ENCODE measurements at places on chromosomes 1 and 21. TPM values are rescaled to one million over a fixed set of nuclear protein-coding genes. Genes with fewer than 3 reads are reported as not detected.

ZSCAN20 gene
- 3.0 TPM for total RNA-seq

FALEC gene
- not detected for total RNA-seq

KRTAP20-3 gene
- total RNA-seq: not detected

CCDC24 gene
- 9.6 TPM for total RNA-seq

LDLRAD1 gene
- not detected for total RNA-seq

PHTF1 gene
- total RNA-seq: 34.5 TPM

RGS18 gene
- total RNA-seq: not detected

ALPL gene
- not detected for total RNA-seq

TCHH gene
- total RNA-seq: under 0.01 TPM

CYP4Z1 gene
- not detected for total RNA-seq

GRCh38 chr1:160767395-160768294 lies 28.3 kb upstream of the LY9 start:
- DNase-seq: peak; percentile 66

DNA sequence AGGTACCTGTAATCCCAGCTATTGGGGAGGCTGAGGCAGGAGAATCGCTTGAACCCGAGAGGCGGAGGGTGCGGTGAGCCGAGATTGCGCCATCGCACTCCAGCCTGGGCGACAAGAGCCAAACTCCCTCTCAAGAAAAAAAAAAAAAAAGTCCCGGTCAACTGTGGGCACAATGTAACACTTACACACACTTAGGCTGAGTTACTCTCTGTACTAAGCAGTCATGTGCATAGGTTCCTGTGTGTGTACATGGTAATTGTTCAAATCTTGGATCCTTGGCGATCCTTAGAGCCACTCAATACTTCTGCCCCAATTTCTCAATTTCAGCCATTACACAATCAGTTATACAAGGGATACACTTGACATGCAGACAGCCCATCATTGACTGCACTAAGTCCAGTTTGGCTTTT lies 11.6 kb downstream of the SDCCAG8 start:
- DNase-seq: no peak

- no peak for DNase-seq
These were observed 118.4 kb downstream of the DISP1 start for GRCh38 chr1:222933273-222933672.

- peak; percentile 59 for DNase-seq
These were observed 186.1 kb downstream of the NTNG1 start for GRCh38 chr1:107326824-107327445.

GRCh38 chr1:205978676-205979075 lies 24.5 kb downstream of the RAB7B start:
- DNase-seq: no peak

- no peak for DNase-seq
These were observed 121.3 kb downstream of the GRIK3 start for GRCh38 chr1:36913016-36913415.

- DNase-seq: peak; percentile 74
These were observed 28.4 kb downstream of the TMCC2 start for GRCh38 chr1:205255941-205256780.

DNA sequence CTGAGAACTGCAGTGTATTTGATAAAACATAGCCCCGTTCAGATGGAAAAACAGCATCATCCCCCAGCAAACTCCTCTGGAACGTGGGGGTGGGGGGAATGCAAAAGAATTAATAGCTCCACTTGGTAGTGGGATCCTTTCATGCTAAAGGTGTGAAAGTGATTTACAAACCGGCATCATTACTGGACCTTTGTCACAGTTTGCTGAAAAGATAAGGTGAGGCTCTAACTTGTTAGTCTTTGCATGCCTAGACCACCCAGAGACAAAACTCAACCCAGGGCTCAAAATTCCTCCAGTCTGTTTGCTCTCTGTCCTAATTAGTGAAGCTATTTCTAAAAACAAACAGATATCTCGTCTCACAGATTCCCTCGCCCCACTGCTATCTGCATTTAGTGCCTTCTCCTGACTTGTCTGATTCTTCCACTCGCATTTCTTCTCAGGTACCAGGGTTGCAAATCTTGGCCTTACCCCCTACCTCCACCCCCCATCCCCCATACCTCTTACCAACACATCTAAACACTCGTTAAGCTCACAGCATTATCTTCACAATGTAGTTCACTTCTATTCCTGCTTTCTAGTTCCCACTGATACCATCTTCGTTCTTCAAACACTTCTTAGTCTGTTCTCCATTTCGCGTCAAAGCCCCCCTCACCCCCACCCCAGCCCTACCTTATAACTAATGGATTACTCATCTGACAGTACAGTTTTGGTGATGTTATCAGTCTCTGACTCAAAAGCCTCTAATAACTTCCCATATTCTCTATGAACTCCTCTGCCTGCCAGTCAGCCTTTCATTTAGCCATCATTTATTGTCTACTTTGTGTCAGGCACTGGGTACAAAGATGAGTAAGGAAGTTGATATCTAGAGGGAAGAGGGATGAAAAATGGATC lies 11.8 kb downstream of the IER5 start:
- DNase-seq: no peak
